Stromal cell of bone marrow (primary cell): ENCODE measurements at places on chromosomes 12 and 14.

- peak; percentile 56 for DNase-seq
Measured at GRCh38 chr12:95385246-95386035, 88.5 kb upstream of the METAP2 start.

- DNase-seq, result no peak
Measured at GRCh38 chr14:56760164-56760914, 49.9 kb downstream of the OTX2 start.

DNA sequence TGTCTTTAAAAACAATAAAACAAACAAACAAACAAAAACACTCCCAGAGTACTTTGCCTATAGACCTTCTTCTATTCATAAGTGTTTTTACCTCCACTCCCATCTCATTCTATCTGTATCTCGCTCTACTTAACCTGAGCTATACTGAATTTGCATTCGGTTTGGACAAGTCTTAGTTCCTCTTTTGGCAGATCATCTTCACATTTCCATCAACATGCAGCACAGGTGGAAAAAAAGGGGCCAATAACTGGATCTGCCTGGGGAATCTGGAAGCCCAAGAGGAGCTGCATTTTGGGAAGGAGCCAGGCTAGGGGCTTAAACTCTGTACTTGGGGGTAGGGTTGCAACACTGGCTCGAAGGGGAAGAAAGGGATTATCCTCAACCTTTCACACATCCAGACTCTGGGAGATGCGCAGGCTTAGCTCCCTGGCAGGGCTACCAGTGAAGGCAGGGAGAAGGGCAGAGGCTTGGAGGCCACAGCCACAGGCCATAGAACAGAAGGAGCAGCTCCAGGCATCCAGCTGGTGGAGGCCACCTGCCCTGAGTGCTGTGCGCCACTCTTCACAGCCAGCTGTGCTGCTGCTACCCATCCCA is 4.1 kb downstream of the NINJ2 start:
- no peak for DNase-seq

DNA sequence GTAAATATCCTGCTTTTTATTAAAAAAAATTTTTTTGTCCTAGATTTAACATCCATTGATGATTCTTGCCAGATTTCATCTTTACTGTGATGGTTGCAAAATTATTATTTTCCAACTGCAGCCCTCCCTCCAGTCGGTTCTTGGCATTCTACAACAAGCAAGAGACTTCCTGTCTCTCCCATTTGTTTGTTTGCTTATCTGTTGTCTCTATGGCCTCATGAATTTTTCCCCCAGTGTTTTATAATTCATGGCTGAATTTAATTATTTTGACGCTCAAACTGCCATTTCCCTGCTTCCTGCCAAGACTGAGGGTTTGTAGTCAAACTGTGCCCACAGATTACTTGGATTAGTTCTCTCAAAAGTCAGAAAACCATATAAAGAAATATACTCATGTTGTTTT is 25.9 kb downstream of the CGRRF1 start:
- no peak for DNase-seq

- no peak for DNase-seq
Measured at GRCh38 chr14:24122898-24123297, 7.6 kb upstream of the FITM1 start.

- no peak for DNase-seq
Measured at GRCh38 chr14:99829450-99829849, 36.2 kb downstream of the EML1 start.

- DNase-seq, result no peak
Measured at GRCh38 chr12:81086342-81086741, 8.5 kb downstream of the ACSS3 start.

- DNase-seq, result no peak
Measured at GRCh38 chr14:61699027-61699426, 3.7 kb downstream of the HIF1A start.

- no peak for DNase-seq
Measured at GRCh38 chr14:100574642-100575031, 12.6 kb downstream of the BEGAIN start.

- no peak for DNase-seq
Measured at GRCh38 chr14:59057551-59057950, 130.9 kb upstream of the DAAM1 start.

DNA sequence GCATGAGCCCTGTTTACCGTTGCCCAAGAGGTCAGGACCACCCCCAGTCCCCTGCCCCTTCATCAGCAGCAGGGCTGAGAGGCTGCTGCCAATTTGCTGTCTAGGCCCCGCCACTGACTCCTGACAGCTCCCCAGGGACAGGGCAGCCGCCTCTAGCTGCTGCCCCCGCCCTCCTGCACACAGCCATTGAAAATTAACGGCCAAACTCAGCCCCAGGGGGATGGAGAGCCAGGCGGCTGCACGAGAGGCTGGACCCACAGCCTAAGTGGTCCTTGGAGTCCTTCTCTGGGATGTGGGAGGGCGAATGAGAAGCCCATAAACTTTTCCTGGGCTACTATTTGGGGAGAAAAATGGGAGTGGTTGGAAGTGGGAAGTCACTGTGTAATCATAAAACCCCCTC is 4.6 kb downstream of the FOXN4 start:
- no peak for DNase-seq

DNA sequence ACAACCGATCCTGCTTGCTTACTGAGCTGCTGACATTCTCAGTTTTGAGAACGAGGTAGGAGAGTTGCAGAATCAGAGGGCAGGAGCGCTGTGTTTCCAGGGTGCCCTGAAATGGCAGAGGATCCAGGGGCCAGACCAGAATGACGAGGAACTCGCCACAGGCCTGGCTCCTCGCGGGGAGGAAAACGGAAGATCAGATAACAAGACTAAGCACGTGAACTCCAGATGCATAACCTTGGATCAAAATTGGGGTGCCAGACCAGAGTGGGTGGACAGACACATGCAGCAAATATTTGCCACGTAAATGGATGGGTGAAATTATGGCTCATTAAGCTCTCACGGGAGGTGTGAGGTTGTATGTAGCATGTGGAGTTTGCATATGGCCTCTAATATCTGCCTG is 46.5 kb downstream of the ELK3 start:
- DNase-seq, result no peak

DNA sequence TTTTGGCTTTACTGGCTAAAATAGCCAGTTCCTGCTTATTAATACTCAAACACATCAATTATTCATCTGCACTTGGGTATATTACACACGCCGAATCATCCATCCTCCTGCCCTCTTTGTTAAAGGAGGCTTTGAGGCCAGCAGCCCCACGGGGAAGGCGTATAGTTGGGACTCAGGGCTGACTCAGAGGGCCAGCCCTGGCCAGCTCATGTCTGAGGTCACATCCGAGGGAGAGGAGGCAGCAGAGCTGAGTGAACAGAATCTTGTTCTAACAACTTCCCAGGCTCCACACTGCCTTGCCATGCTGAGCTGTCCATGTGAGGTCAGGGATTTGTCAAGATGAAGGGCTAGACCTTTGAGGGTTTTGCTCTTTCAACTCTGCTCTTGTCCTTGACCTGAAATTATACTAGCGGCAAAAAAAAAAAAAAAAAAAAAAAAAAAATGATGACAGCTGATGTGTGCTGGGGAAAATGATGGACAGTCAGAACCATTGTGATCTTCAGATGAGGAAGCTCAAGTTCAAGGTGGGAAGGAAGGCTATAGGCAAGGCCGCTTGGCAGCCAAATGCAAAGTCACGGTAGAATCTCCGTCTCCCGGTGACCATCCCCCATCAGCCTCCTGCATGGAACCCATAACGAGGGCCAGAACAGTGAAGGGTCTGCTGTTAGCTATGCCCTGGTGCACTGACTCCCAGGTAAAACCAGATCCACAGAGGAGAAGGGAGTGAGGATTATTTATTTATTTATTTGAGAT is 12.5 kb upstream of the MARK3 start:
- DNase-seq, result peak; percentile 98

DNA sequence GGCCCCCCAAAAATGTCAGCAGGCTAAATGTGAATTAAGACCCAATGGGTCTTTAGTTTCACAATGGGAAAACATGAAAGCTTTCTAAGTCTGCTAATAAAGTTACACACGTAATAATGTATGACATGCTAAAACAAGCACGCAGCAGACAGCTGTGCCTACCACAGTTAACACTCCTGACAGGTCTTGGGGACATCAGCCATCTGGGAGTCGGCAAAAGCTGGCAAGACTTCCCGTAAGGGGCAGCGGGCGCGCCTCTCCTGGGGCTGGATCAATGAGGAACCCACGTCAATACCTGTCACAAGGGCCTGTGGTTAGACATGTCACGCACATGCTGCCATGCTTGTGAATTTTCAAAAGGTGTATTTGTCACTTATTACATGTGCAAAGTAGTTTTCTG is 45.0 kb downstream of the ACTN1 start:
- no peak for DNase-seq

GRCh38 chr12:76636121-76636692 is 76.6 kb upstream of the OSBPL8 start:
- no peak for DNase-seq

DNA sequence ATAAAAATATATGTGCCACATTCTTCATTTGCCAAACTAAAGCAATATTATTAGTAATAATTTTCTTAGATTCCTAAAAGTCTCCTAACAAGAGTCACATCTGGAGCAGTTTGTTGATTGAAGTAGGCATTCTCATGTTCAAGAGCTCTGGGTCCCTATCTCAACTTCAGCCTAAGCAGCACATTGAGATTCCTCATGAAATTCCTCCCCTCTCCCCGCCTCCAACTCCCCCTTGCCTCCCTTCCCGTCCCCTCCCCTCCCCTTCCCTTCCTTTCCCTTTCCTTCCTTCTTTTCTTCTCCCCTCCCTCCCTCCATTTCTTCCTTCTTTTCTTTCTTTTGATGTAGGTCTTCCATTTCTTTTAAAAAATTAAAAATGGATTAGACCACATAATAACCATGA is 48.7 kb upstream of the NAV3 start:
- no peak for DNase-seq

DNA sequence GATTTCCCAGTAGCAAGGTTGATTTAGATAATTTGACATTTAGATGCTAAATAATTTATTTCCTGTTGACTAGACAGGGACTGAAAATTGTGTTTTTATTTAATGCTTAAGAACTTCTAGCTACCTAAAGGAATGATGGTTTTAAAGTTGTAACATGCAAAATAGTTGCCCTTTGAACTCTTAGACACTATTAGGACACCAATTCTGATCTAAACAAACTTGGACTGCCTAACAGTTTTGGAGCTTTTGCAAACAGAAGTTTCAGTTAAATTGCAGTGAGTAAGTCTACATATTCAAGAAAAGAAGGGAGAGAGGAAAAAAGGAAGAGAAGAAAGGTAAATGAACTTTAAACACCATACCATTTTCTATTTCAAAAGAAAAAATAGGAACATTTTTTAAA is 189.3 kb upstream of the GARIN2 start:
- no peak for DNase-seq

DNA sequence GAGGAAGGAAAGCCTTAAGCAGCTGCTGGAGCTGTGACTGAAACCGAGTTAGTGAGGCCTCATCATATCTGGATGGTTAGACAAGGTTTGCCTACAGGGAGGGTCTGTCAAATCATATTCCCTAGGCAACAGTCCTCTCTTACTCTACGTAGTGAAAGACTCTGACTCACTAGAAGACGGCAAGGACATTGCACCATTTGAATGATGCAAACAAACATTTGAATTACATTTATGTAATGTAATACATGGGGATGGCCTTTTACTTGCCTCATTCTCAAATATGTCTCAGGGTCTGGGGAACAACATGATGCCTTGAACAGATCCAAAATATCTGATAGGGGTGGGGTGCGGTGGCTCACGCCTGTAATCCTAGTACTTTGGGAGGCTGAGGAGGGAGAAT is 29.8 kb upstream of the STRAP start:
- DNase-seq, result peak; percentile 41

DNA sequence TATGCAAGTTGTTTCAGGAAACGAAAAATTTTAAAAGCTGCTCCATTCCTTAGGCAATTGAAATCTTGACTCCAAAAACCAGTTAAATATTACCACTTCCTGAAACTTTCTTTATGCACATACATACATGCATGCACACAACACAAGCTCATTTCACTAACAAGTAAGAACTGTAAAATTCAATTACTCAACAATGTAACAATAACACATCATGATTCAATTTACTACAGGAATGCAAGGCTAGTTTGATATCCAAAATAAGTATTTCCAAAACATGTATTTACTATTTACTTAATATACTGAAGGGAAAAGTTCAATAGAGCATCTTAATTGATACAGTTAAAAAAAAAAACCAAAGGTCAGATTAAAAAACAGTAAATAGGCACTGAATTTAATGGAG is 19.6 kb downstream of the NAP1L1 start:
- DNase-seq, result no peak

DNA sequence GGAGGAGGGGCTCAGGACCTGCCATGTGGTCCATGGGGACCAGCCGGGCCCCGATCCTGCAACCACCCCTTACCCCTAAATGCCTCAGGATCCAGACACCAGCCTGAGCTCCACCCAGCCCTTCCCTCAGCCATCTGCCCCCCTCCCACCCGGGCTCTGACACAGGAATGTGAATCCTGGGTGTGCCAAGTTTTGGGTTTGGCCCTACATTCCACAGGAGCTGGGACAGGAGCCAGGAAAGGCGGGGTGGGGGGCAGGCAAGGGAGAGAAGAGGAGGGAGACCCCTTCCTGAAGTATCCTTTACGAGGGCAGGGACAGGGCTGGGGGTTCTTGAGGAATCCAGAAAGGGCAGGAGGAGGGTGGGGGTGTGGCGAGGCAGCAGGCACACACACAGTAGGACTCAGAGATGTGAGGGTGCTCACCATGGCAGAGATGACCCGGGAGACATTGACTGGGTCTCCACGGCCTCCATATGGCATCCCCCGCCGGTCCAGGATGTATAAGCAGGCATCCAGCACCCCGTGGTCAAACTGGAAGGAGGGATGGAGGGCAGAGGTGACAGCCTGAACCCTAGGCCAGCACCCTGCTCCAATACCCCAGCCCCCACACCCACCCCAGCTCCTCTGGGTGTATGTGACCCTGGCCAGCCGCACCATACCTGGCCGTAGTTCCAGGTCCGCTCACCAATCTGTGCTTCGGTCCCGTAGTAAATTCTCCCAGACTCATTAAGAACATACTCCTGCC is 3.5 kb downstream of the TGM1 start:
- DNase-seq, result no peak

GRCh38 chr14:26191671-26192070 is 406.2 kb downstream of the NOVA1 start:
- DNase-seq, result no peak

- DNase-seq, result no peak
Measured at GRCh38 chr14:56241461-56241860, 123.2 kb downstream of the PELI2 start.

GRCh38 chr14:24365600-24366412 is 2.2 kb upstream of the NFATC4 start:
- peak; percentile 92 for DNase-seq

- no peak for DNase-seq
Measured at GRCh38 chr14:49306152-49306751, 279.9 kb downstream of the RPS29 start.

GRCh38 chr14:60324837-60325236 is 75.8 kb downstream of the PPM1A start:
- no peak for DNase-seq
